ENCODE measurements at places on chromosomes 7 and 10.
A peak's percentile ranks its signal among the peaks of the same experiment; 100 is the strongest.

DNA sequence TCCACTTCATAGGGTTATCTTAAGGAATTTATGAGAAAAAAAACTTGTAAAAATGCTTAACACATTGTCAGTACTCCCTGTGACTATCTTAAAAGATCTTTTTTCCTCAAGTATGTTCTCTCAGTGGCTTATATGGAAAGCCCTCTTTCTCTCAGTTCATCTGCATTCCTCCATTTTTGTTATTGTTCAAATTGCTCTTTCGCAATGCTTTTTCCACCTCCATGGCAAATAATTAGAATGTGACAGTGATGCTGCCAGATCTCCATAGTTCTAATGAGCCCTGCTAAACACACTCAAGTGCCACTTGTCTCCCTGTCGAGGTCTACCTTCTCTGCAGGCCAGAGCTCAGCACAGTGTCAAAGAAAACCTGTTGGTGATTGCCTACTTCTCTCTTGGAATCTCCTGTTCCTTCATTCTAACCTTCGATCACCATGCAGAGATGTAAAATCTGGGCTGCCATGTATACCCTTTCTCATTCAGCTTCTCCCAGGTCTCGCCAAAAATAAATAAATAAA, 37.2 kb upstream of the ABCB5 start:
- DNase-seq = no peak

DNA sequence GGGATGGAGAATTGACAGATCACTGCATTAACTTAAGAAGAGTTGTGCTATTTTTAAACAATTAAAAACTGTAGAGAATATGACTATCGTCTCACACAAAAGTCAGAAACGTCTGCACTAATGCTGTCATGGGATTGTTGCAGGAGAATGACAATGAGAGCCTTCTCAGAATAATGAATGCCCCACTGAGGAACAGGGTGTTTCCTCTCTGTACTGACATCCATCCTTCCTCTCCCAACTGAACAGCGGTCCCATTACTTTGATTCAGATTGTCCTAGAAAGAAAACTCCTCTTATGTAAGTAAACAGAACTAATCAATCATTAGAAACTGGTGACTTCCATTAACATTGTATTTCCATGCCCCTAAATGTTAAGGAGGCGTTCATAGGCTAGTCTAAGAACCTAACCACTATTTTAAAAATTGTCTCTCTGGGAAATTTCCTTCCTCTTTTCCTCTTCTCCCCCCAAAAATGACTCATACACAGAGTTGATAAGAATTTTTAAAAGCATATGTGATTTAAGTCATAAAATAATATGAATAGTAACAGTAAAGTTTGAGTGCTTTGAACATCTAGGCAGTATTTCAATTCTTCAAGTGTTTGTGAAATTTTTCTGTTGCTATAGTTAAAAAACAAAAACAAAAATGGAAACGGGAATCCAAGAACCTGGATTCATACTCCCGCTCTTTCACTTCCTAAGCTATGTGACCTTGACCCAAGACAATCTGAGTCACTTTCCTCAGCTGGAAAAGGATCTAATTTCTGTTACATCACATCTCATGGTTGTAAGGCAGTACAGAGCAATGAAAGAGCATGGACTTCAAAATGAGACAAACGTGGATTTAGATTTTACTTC, 12.7 kb upstream of the MACC1 start:
- no peak for DNase-seq

GRCh38 chr10:73995035-73995358, 2.9 kb upstream of the VCL start:
- DNase-seq = no peak

GRCh38 chr10:53770903-53771302, 998.3 kb upstream of the MBL2 start:
- no peak for DNase-seq

DNA sequence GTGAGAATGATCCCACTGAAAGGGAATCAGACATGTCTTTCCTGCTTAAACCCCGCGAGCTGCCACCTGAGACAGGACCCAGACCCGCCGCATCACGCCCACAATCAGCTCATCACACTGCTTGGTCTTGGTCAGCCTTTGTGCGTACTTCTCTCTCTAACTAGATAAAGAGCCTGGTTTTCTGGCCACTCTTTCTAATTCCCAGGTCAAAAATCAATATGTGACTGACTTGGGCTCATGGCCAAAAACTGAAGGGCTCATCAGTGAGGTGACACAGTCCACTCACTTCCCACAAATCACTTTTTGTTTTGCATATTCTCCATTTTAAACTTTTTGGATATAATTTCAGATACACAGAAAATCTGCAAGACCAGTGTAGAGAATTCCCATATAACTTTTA, 247.3 kb downstream of the DIP2C start:
- no peak for DNase-seq

GRCh38 chr7:11737723-11738122, 94.3 kb downstream of the THSD7A start:
- no peak for DNase-seq

DNA sequence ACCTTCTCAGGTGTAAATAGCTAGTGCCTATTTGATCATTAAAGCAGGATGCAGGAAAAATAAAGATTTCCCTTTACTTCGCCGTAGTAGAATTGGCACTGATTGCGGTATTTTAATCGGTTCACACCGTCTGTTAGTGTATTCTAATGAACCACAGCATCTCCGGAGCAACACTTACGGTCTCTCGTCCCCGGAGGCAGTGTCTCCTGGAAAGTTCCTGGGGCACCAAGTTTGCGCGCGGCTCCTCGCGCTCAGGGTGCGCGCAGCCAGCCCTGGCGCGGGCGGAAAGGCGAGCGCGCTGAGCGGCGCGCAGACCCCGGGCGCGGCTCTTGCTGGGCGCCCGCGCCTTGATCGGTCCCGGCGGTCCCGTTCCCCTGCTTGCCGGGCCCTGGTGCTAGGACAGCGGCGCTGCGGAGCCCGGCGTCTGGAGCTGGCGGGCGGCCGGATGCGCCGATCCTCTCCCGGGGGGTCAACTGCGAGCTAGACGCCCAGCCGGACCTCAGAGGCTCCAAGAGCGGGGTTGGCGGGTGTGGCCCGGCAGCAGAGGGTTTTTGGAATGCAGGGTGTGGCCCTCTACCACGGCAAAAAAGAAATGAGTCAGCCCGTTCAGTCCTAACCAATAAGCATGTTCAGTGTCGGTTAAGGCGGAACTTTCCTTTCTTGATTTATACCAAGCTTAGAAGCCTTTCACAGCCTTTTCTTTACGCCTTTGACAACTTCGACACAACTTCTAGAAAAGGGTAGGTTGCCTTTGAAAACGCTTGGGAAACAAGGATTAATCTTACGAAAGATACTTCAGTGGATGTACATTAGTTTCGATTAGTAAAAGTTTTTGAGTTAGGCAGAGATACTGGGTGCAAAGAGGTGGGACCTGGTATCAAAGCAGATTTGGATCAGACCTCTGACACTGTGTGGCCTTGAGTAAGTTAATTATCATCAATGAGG, 166.8 kb upstream of the ASAH2 start:
- DNase-seq = peak; percentile 37

- no peak for DNase-seq
Observed at GRCh38 chr10:132326925-132327324, 5.1 kb upstream of the LRRC27 start.

GRCh38 chr7:13882051-13882450, 107.4 kb downstream of the ETV1 start:
- DNase-seq = no peak

GRCh38 chr7:67644151-67644550, 647.5 kb downstream of the TYW1 start:
- no peak for DNase-seq

GRCh38 chr10:111295788-111296187, 219.0 kb downstream of the ADRA2A start:
- DNase-seq = no peak

DNA sequence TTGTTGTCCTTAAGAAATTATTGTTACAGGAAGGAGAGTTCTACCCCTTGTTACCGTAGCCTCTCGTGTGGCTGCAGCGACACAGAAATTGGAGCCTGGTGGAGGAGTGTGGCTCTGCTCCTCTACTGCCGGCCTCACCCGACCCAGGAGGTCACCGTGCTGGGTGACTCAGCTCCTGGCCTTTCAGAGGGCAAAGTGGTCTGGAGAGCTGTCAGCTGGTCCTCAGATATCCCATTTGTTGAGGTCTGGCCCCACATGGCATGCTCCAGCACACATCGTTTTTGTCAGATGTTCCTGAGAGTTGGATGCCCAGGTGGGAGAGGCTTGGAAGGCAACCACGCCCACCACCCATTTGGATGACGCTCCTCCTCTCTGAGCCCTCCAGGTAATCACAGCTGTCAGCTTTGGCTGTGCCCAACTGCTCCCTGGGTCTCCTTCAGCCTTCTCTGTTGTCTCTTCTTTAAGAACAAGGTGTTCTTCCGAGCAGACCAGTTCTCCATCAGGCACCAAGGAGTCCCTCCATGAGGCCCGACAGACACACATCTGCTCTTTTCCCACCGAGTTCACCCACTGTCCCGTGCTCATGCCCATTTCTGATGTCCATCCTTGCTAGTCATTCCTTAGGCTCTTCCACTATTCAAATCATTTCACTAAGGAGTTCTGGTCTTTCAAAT, 80.3 kb downstream of the RAMP3 start:
- DNase-seq = no peak

- no peak for DNase-seq
Observed at GRCh38 chr7:47249361-47249760, 332.6 kb downstream of the TNS3 start.

DNA sequence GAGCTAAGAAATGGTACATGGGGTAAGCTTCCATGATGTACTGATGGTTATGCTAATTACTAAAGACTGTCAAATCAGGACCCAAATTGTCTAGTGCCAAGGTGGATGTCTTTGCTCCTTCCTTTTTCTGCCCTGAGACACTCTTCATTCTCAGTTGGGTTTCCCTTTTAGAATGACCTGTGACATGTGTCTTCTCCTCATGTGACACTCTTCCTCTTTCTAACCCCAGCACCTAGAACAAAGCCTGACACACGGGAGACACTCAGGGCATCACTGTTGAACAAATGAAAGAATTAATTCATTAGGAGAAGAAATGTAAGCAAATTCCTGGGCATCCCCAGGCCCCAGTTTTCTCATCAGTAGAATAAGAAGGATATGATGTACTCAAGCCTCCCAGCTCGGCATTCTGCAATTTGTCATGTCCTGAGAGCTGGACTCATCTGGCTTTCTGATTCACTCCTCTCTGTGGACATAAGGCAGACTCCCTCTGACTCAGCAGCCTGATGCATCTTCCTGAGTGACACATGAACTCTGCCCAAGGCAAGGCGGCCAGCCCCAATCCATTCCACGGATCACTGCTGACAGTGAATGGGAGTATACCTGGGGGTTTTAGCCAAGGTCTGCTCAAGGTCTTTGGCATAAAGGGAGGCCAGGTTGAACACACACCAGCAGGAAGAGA, 473.8 kb downstream of the KCNMA1 start:
- DNase-seq = no peak

- no peak for DNase-seq
Observed at GRCh38 chr10:79236433-79236765, 110.9 kb upstream of the PPIF start.

DNA sequence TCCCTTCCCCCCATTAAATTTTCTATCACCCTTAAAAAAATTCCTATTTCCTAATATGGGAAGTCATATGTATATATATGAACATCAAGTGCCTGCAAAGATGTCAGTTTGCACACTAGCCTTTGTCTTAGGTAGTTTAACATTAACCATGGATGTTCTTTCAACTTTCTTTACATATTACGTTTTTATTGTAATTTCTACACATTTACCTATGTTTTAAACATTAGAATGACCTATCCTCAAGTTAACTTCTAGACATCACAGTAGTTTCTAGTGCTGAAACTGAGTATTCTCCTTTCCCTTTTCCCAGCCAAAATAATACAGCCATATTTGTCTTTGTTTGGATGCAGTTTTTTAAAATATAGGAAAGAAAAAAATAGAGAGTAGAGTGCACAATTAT, 5.8 kb downstream of the DLX6 start:
- no peak for DNase-seq
